Astrocyte of the hippocampus (primary cell): ENCODE measurements at places on chromosomes 16 and 17.

GRCh38 chr17:74202938-74203337 is 540 bp upstream of the RPL38 start:
- DNase-seq: no peak

- DNase-seq: no peak
These were observed 19.3 kb upstream of the MNT start for GRCh38 chr17:2420176-2420575.

GRCh38 chr17:50816771-50817751 is 18.3 kb upstream of the WFIKKN2 start:
- no peak for DNase-seq

- peak; percentile 87 for DNase-seq
These were observed 11.8 kb upstream of the CIBAR2 start for GRCh38 chr16:85123891-85124635.

- no peak for DNase-seq
These were observed 186.0 kb upstream of the PMFBP1 start for GRCh38 chr16:72357910-72358309.

- no peak for DNase-seq
These were observed 12.8 kb downstream of the CPD start for GRCh38 chr17:30391534-30391933.

DNA sequence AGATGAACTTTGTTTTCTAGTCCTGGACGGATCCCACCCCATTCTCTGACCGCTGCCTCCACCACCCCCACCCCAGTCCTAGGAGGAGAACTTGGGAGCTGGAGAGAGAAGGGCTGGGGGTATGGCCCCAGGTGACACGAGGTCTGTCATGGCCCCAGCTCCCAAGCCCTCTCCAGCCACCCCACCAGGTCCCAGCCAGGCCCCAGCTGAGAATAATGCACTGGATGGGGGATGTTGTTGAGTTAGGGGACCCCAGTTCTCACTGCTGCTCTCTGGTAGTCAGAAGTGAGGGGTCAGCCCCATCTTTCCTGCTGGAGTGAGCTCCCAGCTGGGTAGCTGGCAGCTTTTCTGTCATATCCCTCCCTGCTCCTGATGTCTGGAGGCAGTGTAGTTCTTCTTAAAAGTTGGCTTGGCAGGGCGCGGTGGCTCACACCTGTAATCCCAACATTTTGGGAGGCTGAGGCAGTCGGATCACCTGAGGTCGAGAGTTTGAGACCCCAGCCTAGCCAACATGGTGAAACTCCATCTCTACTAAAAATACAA is 4.6 kb upstream of the COL1A1 start:
- DNase-seq: no peak

DNA sequence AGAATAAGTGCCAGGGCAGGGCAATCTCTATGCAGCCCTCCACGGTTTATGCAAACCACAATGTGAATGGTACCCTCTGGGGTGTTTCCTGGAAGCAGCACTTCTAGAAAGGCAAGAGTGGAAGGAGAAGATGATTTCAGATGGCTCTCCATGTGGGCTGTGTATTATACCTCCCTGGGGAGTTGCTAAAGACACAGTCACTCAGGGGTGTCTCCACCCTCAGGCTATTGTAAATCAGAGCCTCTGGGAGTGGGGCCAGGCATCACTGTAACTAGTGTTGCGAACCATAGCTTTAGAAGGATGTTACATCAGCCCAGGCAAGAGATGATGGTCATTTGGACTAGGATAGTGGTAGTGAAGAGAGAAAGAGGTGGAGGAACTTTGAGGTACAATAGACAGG is 83.3 kb upstream of the ZKSCAN2 start:
- DNase-seq: no peak

DNA sequence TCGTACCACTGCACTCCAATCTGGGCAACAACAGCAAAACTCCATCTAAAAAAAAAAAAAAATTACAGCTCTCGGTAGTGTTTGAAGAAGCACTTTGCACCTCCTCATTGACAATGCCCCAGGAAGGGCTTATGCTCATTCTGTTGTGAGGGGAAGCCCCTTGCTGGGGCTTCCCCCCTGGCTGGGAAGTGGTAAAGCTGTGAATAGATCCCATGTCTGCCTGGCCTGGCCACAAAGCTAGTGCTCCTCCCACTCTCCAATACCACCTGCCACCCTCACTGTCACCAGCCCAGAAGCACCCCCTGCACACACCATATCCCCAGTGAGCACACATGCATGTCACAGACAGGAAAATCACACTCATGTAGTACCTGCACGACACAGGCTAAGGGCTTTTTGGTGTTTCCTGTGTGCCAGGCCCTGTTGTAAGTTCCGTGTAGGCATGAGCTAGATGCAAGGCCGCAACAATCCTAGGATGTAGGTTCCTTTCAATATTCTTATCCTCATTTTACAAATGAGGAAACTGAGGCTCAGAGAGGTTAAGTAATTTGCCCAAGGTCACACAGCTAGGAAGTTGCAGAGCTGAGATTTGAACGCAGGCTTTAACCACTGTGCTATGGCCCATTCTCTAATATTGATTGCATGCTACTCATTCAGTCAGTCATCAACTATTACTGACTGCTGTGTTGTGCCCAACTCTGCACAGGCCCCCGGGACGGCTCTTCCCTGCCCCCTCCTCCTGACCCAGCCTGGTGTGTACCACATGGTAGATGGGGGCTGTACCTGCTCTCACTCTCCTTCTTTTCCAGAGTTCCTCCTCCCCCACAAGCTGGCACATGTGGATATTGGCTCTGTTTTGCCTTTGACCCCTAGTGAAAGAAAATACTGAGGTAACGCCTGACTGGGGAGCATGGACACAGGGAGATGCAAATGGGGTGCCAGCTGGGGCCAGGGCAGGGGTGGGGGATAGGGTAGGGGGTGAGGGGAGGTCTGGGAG is 11.9 kb upstream of the COL1A1 start:
- DNase-seq: peak; percentile 27

DNA sequence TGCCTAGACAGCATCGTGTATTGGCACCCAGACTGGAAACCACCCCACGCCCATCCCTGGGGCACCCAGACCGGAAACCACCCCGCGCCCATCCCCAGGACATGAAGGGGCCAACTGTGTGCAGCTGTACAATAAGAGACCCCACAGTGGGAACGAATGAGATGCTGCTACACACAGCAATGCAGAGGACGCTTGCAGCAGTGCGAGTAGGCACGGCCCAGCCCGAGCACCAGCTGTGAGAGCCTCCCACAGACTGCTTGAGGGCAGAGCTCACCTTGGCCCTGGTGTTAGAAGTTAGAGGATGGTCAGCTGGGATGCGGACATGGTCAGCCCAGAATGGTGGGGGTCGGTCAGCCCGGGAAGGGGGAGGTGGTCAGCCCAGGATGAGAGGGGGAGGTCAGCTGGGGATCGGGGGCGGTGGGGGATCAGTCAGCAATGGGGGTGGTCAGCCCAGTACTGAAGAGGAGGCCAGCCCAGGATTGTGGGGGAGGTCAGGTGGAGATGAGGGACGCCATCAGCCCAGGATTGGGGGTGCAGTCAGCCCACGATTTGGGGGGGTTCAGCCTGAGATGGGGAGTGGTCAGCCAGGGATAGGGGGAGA is 340.0 kb downstream of the C16orf95 start:
- no peak for DNase-seq

DNA sequence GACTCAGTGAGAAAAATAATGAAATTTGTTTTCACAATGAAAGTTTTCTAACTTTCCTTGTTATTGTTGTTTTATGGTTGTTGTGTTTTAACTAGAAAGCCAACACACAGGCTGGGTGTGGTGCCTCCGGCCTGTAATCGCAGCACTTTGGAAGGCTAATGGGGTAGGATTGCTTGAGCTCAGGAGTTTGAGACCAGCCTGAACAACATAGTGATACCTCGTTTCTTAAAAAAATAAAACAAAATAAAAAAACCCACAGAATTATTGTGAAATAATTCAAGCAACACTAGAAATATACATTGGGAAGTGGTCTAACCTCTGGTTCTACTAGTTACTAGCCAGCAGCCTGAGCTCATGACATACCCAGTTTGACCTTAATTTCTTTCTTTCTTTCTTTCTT is 630 bp downstream of the MILR1 start:
- DNase-seq: no peak

DNA sequence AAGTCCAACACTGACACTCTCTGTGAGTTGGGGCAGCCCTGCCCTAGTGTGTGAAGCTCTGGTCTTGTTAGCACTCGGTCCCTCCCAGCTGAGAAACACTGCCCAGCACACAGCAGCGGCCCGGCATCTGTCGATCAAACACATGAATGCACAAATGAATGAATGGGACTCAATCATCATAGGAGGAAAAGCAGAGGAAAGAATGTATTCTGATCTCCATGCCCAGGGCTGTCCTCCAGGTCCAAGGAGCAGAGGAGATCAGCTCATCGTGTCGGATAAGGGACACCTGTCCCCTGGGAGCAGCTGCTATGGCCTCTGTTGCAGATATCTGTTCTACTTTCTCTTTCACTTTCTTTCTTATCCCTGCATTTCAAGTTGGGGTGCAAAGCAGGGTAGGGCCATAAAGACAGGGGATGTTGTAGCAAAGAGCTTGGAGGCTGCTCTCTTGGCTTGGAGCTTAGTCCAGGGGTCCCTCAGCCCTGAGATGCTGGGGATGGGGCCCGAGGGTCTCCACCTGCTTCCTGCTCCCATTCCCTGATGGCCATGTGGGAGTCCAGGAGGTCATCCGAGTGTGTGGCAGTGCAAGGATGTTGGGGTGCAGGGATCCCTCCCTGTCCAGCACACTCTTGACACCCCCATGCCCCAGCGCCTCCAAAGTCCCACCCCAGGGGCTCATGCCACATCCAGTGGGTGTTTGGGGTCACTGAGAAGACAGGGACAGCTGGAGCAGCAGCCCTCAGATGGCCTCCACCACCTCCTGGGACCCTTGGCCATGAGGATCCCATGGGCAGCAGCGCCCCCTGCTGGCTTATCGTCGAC is 88.2 kb downstream of the IRF8 start:
- no peak for DNase-seq

DNA sequence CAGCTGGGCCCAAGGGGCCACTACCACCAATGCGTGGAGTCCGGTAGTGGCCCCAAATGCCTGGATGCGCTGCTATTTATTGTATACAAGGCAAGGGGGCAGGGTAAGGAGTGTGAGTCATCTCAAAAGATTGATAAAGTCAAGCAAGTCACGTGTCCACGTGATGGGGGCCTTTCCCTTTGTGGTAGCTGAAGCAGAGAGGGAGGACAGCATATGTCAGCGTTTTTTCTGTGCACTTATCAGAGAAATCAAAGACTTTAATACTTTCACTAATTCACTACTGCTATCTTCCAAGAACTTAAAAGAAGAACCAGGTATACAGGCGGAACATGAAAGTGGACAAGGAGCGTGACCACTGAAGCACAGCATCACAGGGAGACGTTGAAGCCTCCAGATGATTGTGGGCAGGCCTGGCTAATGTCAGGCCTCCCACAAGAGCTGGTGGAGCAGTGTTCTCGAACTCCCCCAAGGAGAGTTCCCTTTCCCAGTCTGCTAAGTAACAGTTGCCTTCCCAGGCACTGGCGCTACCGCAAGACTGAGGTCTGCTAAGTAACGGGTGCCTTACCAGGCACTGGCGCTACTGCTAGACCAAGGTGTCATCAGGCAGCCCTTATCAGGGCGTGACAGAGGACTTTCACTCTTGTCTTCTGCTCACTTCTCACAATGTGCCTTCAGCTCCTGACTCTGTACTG is 10.8 kb upstream of the ASB16 start:
- no peak for DNase-seq

DNA sequence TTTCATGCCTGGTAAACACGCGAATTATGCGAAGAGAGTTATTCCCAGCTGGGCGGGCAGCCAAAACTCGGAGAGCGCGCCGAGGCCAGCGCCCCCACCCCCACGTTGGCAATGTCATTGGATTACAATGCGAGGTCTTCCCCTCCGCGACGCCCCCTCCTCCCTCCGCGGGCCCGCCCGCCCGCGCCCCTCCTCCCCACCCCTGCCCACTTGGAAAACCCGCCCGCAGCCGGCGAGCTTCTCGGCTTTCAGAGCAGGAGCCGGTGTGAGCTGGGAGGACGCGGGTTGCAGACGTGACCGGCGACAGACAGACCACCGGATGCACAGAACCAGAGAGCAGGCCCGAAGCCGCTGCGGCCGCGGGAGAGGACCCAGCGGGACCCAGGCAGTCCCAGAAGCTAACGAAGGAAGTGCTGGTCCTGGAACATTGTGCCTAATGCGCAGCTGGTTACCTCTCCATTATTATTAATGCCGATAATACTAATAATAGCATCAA is 4.0 kb downstream of the NOG start:
- DNase-seq: peak; percentile 56

DNA sequence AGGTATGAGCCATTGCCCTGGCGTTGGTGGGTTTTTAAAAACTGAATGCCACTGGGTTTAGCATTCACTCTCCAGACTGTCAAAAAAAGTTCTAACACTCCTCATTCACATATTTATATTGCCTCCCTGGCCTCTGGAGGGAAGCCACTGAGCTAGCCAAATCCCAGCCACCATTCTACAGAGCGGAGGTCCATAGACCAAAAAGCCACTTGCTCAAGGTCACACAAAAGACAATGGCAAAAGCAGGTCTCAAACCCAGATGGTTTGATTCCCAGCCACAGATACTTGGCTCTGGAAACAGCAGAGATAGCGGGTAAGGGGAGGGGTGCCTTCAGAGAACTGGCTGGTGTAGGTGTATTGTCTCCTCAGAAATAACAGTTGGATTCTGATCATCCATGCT is 18.0 kb upstream of the CDIPT start:
- no peak for DNase-seq

GRCh38 chr17:28505986-28506665 is at the start of gene FOXN1:
TSS of gene FOXN1 (plus strand) at chr17:28506348. CDS start at chr17:28523970, 17,622 bp downstream.
- DNase-seq: no peak

GRCh38 chr16:89442990-89443726 is 47.2 kb downstream of the ANKRD11 start:
- peak; percentile 78 for DNase-seq

- no peak for DNase-seq
These were observed 158 bp downstream of the ALYREF start for GRCh38 chr17:81891303-81891552.

DNA sequence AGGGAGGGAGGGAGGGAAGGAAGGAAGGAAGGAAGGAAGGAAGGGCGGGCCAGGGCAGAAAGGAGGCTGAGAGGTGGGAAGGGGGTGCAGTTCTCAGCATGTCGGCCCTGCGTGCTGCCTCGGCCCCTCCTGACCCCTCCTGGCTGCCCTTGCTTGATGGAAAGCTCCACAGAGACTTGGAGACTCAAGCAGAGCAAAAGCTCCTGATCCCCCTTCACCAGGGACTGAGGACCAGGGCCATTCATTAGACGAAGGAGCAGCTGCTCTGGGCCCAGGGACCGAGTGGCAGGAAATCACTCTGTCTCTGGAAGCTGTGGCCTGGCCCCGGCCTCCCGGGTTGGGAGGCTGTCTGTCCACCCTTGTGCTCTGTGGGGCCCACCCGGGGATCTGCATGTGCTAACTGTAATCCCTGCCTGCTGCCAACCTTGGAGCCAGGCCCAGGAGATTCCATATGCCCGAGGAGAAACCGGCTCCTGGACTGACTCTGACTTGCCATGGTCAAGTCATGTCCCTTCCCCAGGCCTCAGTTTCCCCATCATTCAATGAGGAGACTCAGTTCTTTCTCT is 27.4 kb upstream of the C1QL1 start:
- DNase-seq: no peak
